Stimulated activated CD8-positive, alpha-beta memory T cell treated with anti-CD3 and anti-CD28 coated beads, Interleukin-7, amount 100 ng/mL, for 4 hours (primary cell): ENCODE measurements at places on chromosomes 4 and X.

GRCh38 chr4:7391637-7392437 is 42.9 kb downstream of the PSAPL1 start:
- DNase-seq: no peak

GRCh38 chr4:185721190-185722028 is 90.6 kb downstream of the SORBS2 start:
- no peak for DNase-seq

- DNase-seq: no peak
Measured at GRCh38 chrX:55240788-55241340, 20.7 kb downstream of the PAGE5 start.

DNA sequence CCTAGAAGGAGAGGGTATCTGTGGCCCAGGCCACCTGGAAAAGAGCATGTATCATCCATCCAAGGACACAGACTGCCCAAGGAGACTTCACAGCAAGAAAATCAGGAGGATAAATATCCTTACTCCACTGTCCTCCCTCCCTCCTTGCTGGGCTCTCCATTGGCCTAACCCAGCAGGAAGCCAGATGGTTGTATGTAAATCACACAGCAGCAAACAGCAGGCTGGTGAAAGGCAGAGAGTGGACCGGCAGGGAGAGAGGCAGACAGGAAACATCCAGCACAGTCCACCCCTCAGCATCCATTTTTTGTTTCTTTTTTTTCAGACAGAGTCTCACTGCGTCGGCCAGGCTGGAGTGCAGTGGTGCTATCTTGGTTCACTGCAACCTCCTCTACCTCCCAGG is 17.5 kb downstream of the TXK start:
- DNase-seq: no peak

DNA sequence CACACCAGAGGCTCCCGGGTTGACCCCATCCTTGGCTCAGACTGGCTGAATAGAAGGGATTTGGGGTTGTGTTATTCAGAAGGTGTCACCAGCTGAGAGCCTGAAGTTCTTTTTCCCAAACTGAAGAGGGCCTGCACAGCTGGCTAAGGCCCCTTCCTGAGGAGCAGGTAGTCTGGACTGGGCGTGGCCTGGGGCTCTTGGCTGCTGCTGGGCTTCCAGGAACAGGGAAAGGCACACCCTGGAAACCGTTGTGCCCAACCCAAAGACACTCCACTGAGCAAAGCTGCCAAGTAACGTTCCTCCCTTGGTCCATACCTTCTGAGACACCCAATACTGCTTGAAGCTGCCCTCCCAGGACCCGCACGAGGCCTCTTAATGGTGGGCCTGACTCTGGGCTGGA is 8.3 kb upstream of the CXCR3 start:
- no peak for DNase-seq
